ENCODE measurements at places on chromosomes 11 and 22.

DNA sequence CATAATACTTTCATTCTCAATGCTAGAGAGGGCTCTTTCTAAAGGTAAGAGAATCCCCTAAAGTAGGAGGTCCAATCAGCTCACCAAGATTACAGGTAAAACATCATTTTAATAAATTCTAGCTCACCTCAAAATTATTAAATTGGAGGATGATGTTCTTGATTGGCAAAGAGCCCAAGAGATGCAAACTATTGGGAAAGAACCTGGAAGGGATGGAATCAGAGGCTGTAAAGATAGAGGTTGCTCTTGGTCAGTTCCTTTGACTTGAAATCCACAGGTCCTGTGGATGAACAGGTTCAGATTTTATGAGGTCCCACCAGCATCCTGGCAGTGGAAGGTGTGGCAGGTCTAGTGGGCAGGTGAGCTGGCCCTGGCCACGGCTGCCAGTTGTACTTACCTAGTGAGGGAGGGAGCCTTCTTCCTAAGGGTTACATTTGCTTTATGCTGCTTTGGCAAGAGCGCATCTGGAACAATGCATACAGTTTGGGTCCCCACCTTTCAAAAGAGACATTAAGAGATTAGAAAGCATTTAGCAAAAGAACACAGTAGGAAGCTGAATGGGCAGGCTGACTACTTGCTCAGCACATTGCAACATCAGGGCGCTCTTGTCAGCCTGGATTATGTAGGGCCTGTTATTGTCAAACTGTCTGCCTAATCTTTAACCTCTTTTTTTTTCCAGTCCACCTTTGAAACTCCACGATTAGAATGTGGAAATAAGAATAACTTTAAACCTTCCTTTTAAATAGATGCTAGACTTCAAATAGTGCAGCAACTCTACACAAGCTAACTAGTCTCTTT is 97.0 kb downstream of the RDX start:
- peak; percentile 21 for DNase-seq

DNA sequence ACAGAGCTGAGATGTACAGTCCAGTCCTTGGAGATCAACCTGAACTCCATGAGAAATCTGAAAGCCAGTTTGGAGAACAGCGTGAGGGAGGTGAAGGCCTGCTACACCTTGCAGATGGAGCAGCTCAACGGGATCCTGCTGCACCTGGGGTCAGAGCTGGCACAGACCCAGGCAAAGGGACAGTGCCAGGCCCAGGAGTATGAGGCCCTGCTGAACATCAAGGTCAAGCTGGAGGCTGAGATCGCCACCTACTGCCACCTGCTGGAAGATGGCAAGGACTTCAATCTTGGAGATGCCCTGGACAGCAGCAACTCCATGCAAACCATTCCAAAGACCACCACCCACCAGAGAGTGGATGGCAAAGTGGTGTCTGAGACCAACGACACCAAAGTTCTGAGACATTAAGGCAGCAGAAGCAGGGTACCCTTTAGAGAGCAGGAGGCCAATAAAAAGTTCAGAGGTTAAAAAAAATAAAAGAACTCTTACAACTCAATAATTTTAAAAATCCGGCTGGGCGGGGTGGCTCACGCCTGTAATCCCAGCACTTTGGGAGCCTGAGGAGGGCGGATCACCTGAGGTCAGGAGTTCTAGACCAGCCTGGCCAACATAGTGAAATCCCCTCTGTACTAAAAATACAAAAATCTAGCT is 69.9 kb upstream of the RTL6 start:
- peak; percentile 61 for DNase-seq

DNA sequence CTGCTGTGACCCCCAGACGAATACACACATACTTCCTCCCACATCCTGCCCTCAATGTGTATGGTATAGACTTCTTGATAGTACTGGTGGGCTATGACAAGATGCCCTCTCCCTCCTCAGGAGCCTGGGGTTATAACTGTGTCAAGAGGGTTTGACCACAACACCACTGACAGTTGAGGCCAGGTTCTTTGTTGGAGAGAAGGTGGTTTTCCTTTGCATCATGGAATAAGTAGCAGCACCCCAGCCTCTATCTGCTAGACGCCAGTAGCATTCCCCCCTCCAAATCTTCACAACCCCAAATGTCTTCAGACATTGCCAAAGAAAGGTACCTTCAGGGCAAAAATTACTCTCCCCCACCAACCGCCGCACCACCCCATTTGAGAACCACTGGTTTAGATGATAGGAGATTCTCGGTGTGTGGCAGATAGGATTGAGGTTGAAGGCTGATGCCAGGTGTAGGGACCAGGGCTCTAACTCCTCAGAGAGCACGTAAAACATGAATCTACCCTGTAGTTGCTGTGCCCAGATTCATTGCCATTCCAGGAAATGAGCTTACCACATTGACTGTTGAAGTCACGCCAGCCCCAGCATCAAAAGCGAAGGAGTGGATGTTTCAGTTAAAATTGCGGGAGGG is 5.5 kb upstream of the MYO18B start:
- DNase-seq: no peak

DNA sequence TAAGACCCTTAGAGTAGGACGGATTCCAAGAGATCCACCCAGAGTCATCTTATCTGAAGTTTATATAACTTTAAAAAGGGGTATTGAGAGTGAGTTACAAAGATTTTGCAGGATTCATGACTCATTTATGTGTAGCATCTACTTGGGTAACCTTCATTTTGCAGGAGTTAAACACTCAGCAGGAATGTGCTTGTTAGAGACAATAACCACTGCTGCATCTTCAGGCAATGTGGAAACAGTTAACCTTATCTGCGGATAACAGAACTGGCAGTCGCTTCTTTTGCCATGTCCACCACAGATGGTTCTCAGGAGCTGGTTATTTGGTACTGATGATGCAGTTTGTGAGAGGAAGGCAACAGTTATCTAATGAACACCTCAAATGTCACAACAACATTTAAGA is 417.9 kb upstream of the DDI1 start:
- DNase-seq: no peak

GRCh38 chr11:109654091-109654490 is 232.1 kb downstream of the C11orf87 start:
- DNase-seq: no peak

DNA sequence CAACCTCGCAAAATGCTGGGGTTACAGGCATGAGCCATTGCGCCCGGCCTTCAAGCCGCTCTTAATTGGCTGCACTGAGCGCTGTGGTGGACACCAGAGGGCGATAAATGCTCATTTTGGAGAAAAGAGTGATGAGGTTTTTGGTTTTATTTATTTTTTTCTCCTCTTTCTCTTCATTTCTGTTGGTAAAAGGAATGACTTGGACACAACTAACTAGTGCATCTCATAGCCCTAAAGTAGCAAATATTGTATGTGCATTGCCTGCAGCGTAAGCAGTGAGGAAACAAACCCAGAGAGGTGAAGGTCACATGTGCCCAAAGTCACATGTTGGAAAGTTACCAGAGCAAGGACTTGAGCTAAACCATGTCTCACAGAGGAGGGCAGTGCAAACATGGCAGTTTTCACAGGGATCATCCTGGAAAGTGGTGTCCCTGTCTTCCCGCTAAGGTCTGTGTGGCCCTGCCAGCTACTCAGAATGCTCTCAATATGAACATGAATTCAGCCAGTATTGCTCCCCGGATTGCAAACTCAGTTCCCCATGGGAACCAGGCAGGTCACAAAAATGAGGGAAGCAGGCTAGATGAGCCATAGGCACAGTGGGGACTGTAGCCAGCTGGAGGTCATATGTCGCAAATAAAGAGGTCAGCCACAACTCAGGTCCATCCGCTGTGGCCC is 8.6 kb upstream of the CD82 start:
- peak; percentile 68 for DNase-seq

DNA sequence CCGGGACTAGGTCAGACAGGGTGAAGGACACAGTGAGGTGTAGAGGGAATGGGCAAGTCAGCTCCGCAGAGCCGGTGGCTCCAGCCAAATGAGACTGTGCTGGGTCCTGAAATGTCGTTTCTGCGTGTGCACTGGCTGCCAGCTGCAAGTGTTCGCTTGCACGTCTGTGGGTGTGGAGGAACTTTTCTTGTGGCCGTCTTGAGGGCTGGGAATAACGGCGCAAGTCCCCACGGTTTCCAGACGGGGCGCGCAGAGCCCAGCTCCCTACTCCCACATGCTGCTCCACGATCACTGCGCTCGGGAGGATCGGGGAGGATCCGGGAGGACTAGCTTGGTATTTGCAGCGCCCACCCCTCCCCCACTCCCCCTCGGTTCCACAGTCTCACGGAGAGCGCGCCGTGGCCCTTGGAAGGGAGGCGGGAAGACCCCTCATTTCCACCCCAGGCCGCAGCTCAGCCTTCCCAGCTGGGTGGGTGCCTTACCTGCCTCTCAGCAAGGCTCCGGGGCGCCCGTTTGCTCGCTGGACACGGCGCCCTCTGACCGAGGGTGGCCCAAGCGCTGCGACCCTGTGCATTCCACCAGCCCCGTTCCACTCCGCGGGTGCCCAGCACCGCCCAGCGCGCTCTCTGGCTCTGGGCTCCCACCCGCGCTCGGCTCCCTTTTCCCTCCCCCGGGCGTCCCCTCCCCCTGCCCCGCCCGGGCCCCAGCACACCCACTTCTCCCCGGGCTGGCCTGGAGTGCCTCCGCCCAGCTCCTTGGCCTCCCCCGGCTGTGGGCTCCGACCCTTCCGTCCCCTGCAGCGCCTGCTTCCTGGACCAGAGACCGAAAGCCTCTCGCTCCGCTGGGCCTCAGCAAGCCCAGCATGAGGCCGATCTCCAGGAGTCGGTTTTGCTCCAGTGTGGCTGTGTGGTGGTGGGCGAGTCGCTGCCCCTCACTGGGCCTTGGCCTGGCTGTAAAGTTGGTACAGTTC is at the start of gene KCNE3:
Gene KCNE3 (minus strand): TSS at position 634 of the 970 bp plus-strand sequence. CDS start 9,986 bp downstream, outside the sequence.
- peak; percentile 33 for DNase-seq

GRCh38 chr11:61880031-61880430 is 11.3 kb downstream of the FADS3 start:
- no peak for DNase-seq

DNA sequence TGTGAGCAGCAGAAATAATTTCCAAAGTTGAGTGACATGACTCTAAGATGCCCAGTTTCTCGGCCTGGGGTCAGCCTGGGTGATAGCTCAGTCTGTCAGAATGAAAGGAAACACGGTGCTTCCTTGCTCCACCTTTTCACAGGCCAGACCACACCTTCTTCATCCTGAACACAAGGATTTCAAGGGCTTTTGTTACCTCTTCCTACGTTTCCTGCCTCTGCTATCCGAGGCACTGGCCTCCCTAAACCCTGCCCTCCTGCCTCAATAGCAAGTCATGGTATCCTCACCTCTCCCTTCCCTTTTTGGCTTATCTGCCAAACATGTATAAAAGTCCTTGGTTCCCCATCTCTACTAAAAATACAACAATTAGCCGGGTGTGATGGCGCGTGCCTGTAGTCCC is 1.7 kb upstream of the OR51E1 start:
- DNase-seq: no peak

DNA sequence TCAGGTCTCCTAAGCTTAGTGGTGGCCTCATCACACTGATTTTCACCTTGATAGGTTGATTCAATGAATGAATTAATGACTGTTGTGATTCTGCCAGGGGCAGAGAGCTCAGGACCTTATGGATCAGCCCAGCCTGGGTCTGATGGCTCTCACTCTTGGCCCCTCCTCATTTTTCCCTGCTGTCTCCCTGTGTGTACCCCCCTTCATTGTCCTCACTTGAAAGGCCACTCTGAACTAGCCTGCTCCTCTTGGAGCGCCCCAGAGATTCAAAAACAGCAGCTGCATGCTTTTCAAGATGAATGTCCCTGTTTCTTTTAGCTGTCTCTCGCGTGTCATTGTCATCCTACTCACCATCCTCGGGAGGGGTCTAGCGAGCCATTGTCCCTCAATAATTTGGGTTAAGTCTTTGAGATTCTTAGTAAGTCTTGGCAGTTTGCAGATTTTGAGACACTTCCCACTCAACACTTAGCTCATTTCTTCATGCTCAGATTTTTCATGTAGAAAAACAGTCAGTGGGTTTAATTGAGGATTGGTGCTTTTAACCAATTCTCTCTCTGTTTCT is 42.5 kb upstream of the MICAL2 start:
- DNase-seq: no peak

DNA sequence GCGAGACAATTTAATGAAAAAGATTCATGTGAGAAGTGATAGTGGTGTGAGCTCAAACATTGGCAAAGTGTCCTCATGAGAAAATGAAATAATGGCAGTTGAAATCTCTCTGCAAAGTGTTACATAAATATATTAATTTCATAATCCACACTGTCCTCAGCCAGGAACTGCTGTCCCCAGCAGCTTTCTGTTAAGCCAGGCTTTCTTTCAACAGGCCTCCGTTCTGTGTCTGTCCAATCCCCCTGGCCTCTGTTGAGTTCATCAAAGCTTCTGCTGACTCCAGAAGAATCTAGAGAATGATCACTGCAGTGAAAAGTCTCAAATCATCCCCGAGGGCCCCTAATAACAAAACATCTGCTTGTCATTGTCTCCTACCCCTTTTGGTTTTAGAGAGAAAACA is 10.0 kb upstream of the ASCC2 start:
- DNase-seq: no peak

DNA sequence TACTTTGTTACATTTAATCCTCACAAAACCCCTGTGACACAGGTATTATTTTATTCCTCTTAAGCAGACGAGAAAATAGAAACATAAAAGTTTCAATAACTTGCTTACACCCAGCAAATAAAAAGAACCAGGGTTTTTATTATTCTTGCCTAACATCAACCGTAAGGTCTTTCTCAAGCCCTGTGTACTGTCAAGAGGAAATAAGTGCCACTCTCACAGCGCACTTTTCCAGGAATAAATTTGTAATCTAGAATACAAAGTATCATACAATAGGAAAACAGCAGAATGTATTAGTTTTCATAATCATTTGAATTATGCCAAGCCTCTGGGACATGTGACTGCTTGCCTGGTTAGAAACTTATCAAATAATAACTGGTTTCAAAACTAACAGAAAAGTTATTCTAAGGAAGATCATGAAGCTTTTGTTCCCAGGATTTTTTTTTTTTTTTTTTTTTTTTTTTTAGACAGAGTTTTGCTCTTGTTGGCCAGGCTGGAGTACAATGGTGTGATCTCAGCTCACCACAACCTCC is 7.4 kb downstream of the CCDC34 start:
- DNase-seq: peak; percentile 13

DNA sequence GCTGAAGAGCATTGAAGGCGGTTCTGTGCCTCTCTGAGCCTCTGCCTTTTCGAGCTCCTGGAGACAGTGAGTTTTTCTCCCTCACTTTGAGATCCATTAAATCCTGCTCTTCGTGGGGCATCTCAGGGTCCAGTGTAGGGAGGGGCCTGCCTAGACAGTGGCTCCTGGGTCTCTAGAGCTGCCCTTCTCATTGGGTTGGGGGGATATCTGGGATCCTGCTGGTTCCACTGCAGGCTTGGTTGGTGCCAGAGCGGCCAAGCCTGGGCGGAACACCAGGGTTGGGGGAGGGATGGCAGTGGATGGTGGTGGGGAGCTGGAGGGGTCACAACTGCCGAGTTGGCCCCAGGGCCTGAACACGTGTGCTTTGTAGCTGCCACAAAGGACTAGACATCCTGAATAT is 52.2 kb upstream of the CARS1 start:
- DNase-seq: no peak

- DNase-seq: peak; percentile 69
Observed at GRCh38 chr22:49929211-49929979, 11.0 kb downstream of the CRELD2 start.

DNA sequence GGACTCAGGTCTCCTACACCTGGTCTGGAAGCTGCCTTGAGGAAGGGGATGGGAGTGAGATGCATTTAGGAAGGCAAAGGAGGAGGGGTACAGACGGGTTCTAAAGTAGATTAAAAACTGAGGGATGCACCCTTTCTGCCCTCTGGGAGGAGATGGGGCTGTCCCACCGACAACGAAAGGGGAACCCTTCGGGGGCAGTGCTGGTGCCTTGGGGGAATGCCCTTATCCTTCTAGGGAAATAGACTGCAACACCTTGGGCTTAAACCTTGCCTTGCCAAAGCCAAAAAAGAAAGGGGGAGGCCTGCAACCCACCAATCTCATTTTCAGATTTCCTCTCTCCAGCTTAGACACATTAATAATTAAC is 89.8 kb downstream of the PLEKHA7 start:
- no peak for DNase-seq
